COR-L47 (cell line): ENCODE measurements at places on chromosomes 6 and 20.
A peak's percentile ranks its signal among the peaks of the same experiment; 100 is the strongest.

DNA sequence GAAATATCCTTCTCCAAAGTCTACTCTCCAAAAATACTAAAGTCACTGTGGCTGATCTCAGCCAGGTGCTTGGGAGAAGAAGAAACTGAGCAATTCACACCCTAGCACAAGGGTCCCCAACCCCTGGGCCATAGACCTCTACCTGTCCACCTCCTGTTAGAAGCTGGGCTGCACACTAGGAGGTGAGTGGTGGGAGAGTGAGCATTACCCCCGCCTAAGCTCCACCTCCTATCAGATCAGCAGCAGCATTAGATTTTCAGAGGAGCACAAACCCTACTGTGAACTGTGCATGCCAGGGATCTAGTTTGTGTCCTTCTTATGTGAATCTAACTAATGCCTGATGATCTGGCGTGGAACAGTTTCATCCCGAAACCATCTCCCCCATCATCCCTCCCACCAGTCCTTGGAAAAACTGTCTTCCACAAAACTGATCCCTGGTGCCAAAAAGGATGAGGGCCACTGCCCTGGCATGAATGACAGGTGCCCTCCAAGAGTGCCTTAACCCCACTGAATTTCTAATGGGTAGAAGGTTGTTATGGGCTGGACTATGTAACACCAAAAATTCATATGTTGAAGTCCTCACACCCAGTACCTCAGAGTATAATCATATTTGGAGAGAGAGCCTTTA is 109.2 kb upstream of the CDYL start:
- no peak for DNase-seq

GRCh38 chr6:79134699-79135474 is 56.8 kb upstream of the PHIP start:
- DNase-seq, result peak; percentile 91

DNA sequence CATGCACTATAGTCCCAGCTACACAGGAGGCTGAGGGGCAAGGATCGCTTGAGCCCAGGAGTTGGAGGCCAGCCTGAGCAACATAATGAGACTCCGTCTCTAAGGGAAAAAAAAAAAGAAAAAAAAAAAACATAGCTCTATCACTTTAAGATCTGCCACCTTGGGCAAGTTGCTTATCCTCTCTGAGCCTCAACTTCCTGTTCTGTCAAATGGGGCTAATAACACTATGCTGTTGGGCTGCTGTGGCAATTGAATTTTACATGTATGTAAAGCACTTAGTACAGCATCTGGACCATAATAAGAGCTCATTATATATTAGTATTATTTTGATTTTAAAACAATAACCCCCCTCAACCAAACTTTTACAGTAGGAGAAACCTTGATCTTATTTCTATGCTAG is 141.5 kb downstream of the ATXN1 start:
- DNase-seq, result no peak

GRCh38 chr6:39053854-39054576 is 5.4 kb downstream of the GLP1R start:
- DNase-seq, result no peak

DNA sequence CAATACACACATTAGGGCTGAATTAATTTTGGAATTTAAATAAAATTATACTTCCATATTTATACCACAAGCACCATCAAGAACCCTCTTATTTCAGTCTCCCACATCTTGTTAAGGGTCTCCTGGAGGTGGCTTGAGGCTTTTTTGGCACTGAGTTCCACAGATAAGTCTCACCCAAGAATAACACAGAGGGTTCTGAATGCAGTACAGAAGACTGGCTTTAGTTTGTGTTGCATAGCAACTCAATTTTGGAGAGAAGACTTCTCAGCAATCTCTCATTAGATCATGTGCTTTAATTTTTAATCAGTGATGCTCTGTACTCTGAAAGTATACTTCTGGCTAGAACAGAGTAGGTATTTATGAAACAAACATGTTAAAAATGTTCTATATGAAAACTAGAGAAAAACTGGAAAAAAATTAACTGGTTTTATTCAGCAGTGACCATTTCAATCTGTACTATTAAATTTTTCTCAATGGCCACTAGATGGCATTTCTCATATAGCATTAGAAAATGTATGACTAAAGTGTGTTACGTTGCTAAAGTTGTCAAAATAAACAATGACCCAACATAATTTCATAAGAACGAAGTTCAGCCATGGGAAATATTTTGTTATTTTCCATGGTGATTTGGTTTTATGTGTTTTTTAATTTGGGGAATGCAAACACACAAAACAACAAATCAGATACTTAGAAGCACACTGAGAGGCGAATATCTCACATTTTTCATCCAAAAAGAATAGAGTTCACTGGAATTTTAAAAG is 32.7 kb upstream of the MAP7 start:
- DNase-seq, result peak; percentile 11

DNA sequence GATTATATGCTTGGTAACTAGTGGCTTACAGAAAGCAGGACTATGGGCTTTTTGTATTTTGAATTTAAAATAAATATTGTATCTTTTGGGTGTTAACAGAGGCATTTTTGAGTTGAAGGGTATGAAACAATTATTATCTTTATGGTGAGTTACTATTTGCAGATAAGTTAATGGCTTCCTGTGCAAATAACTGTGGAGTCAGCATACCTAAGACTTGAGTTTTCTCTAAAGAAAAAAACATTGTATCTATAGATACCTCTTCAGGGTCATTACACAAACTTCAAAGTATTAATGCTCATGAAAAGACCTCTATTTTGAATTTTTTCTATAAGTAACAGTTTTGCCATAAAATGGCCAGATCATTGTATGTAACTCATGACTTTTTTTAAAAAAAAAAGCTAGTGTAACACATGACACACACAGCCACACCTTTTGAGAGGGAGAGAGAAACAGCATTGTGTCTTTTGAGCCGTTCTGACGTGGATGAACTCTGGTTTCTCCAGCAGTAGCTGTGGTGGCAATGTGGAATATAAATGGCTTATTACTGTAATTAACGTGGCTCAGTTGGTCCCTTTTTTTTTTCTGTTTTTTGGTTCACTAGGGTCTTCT is 36.3 kb downstream of the PLEKHG1 start:
- no peak for DNase-seq

- DNase-seq, result no peak
Measured at GRCh38 chr6:5271926-5272325, 10.6 kb downstream of the FARS2 start.

DNA sequence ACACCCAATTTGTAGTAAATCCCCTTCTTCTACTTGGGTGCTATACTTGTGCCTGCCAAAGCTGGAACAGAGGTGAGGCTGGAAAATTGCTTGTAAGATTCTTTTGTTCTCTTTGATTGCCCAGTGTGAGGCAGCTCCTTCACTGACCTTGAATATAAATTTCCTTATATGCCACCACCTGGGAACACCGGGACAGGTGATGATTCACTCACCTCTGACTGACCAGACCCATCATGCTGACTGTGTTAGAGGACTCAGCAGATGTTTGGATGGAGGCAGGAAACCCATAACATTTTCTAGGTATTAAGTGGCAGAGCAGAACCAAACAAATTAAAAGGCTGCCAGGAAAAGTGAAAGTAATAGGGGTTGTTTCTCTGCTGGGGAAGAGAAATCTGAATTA is 120.9 kb downstream of the GRM1 start:
- DNase-seq, result no peak

GRCh38 chr20:38426006-38426897 is 8.9 kb downstream of the SNHG17 start:
- DNase-seq, result no peak

- DNase-seq, result peak; percentile 48
Measured at GRCh38 chr6:143264379-143264778, 186.1 kb downstream of the ADAT2 start.

- peak; percentile 17 for DNase-seq
Measured at GRCh38 chr6:119333707-119334295, 15.8 kb downstream of the MAN1A1 start.

DNA sequence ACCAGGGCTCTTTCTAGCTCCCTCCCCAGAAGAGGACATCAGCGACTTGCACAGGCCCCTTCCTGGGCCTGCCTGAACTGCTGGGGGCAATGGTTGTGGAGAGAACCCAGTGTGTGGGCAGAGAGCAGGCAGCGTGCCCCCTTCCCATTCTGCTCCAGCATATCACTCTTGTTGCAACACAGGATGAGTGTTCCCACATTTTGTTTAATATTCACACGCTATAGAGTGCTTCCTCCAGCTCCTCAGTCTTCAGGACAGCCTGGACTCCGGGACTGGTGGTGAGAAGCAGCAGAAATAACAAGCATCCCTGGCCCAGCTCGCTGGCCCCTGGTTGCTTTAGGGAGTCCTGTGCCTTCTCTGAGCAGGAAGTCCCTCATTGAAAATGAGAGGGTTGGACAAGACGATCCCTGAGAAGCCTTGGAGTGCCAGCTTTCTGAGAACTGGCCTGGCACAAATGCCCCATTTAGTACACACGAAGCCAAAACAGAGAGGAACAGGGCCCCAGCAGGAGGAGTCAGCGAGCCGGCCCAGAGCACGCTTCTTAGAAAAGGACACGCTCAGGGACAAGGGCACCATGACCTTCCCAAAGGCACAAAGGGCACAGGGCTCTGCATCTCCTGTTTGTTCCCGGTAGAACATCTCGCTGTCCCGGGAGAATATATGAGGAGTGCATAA is 84.2 kb upstream of the FOXC1 start:
- no peak for DNase-seq

GRCh38 chr6:79605061-79605460 is 26.1 kb upstream of the SH3BGRL2 start:
- no peak for DNase-seq
